ENCODE measurements at places on chromosomes 5 and 9.

GRCh38 chr9:108278341-108278740 is 577.4 kb downstream of the ACTL7B start:
- no peak for DNase-seq

DNA sequence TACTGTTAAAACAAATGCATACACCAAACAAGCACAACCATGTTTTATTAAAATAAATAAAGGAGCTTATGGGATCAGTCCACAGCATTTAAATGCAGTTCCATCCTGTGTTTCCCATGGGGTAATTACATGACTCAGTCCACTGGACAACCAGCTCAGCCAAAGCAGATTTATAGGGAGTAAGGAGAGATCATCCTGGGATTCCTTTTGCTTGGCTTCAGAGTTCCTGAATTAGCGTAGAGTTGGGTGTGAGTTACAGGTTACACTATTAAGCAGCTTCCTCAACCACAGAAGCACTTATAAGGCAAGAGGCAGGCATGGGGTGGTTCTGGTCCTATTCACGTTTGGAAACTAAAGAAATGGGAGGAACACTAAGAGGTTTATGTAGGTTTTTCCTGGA is 381.1 kb upstream of the ACTBL2 start:
- DNase-seq, result no peak

DNA sequence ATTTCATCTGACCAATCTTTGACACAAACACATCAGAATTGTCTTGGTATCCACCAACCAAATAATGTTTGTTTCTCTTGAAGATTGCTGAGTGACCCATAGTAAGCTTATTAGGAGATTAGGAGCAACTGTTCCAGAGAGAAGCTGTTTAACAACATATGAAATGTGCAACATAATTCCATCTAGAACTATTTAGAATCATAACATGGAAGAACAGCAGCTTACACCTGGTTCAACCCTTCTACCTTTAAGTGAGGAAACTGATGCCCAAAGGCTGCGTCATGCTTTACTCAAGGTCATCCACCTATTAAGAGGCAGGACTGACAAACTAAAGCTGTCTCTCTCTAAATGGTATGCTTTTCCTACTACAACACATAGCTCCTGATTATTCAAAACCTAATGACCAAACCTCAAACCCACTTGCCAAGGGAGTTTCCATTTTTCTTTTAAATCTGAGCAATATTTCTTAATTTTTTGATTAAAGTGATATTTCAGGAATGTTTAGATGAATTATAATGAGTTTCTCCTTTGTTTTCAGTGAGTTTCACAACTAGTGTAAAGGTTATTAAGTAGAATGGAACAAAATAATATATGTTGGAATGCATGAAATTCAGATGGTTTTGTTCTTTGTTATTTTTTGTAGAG is 545.9 kb downstream of the RAB3C start:
- DNase-seq, result no peak

DNA sequence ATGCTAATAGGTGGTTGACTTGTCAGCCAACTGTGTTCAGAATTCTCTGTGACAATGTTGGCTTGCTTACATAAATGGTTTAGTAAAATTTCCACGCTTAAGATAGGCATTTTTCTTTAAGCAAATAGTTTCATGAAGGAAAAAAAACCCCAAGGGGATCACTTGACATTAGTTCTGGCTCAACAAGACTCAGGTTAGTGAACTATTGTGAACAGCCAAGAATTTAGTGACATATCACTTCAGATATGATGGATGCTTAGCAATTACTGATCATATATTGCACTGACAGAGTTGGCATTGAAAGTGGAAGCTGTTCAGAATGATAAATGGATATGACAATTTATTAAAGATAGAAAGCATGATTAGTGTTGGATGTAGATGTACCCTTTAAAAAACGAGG is 218.5 kb downstream of the TMEM232 start:
- DNase-seq, result peak; percentile 2

DNA sequence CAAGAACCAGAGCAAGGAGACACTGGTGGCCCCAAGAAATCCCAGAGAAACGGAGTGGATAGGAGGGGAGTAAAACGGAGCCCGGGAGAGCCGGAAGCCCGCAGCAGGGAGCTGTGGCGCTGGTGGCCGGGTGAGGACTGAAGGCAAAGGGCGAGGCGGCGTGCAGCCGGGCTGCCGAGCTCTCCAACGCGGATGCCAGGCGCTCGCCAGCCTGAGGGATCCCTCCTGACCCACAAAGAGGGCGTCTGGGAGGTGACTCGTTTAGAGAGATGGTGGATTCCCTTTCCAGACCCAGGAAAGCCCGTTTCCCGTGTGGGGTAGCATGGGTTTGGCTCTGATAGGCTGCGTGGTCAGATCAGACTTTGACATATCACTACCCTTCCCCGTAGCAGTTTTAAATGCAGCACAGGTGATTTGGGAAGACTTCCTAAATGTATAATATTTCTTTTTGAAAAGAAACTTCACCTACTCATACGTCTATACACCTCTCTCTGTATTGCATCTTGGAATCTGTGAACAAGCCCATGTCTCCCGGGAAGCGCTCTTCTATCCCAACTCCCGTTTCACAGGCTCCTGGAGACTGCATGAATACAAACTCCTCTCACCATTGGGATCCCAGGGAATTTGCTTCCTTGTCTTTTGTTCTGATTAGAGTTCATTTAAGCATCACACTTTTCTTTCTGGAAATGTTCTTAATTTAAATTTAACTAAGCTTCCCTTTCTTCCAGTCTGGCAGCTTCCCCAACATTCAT is 158.1 kb downstream of the C9orf152 start:
- no peak for DNase-seq

GRCh38 chr9:96137671-96138429 is 164.1 kb downstream of the HSD17B3 start:
- no peak for DNase-seq

DNA sequence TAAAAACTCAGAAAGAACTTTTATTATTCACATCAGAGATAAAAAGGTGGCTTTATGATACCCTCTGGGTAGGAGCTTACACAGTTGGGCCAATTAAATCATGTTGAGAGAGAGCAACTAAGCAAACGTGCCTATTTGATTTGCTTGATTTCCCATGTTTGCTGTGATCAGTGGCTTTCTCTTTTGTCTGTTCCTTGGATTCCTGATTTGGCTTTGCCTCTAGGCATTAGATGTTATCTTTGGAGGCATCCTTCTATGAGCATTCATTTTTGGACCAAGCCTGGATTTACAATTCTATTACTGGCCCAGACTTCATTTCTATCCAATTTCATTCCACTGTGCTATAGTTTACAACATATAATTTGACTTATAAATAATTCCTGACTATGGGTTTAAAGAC is 35.9 kb downstream of the VCAN start:
- no peak for DNase-seq

DNA sequence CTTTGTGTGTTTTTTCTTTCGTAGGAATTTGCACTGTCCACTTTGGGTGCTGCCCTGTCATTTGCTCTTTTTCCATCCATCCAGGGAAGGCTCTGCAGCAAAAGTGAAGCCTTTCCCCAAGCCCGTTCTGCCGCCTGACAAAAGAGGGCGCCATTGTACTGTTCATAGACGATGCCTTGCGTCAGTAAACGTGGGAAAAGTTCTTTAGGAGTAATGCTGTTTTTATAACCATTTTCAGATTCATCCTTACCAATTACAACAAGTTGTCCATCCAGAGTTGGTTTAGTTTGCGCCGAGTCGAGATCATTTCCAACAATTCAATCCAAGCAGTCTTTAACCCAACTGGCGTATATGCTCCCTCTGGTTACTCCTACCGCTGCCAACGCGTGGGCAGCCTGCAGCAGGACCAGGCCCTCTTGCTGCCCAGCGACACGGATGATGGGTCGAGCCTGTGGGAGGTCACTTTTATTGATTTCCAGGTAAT is 34.3 kb upstream of the RPS23 start:
- DNase-seq, result peak; percentile 88

GRCh38 chr5:169548315-169548714 is 35.3 kb upstream of the SPDL1 start:
- DNase-seq, result peak; percentile 85

DNA sequence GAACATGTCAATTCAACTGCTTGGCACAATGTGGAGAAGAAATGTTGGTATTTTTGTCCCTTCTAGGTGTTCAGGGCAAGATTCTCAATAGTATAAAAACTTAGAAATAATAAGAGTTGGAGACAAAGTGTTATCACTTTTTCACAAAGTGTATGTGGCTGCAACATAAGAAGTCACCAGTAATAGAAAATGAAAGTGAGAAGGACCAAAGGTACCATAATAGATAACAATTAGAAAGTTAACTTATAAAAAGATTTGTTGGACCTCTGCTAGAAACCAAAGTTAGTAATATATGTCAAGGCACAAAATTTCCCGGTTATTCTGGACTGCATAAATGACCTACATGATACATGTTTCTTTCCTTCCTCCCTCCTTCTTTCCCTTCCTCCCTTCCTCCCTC is 1535.3 kb downstream of the EFNA5 start:
- DNase-seq, result no peak

DNA sequence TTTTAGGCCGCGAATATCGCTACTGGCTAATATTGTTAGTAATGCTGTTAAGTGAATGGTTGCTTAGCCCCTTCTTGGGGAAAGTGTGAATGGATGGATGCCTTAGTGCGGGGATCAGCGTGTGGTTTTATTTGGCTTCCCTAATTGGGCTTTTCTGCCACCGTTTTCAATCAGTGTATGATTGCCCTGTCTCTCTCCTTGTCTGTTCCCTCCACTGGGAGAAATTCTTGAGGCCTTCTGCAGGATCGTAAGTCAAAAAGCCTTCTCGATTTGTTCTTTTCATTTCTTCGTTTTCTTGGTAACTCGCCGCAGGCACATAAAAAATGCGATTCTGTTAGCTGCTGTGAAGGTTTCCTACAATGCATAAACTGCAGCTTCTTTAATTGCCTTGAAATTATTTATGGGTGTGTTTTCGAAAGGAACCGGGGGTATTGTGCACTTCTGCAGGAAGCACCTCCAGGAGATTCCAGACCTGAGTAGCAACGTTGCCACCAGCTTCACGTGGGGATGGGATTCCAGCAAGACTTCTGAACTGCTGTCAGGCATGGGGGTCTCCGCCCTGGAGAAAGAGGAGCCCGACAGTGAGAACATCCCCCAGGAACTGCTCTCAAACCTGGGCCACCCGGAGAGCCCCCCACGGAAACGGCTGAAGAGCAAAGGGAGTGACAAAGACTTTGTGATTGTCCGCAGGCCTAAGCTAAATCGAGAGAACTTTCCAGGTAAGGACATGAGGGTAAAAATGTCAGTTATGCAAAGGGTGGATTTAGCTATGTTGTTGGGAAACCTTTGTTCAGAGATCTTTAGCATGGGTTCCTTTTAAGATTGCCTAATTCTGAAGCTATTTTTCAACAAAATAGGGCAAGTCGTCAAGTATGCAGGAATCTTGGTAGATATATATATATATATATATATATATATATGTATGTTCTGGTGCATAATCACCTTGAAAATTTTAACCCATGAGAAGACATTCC is 700 bp downstream of the SKP2 start:
- no peak for DNase-seq

DNA sequence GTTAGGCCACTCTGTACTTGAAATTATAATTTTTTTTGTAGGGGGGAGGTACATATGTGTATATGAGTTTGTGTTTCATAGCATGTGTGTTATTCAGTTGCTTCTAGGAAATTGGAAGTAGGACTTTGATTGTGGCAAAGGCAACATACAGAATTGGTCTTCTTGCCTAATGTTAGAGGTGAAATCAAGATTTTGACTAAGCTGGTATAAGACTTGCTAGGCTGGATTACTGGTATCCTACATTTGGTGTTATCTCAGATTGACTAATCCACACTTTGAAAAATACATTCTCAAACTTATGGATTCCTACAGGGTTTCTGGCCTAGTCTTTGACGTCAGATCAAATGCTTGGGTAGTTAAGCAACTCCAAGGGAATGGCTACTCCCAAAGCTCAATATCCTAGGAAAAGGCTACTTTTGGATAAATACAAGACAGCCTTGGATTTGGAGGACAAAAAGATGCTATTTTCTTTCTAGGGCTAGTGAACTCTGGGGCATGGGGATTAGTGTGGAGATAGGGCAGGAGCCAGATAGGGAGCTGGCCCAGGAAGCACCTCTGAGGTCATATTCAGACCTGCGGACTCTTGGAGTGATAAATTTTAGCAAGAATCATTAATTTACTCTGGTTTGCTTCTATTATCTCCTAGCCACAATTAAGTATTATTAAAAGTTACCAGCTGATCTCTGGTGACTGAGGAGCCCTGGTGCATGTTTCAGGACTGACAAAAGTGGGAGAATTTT is 144.0 kb upstream of the RPS23 start:
- peak; percentile 85 for DNase-seq

GRCh38 chr5:172971482-172971881 is 12.1 kb upstream of the ATP6V0E1 start:
- DNase-seq, result no peak

- no peak for DNase-seq
Observed at GRCh38 chr9:30015073-30015472, 2369.4 kb upstream of the ACO1 start.

DNA sequence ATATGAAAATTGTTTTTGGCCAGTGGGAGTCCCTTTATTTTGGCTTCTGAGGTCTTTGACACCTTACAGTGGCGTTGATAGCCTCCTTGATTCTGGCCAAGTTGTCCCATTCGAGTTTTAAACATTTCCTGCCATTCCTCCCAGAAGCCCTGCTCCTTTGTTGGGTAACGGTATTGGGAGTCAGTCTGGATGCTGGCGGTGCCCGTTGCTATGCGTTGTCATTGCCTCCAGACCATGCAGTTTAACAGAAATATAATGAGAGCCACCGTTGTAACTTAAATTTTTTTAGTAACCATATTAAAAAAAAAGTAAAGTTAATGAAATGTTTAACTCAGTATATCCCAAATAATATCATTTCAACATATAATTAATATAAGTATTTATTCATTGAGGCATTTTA is 35.0 kb downstream of the GALNT12 start:
- no peak for DNase-seq
